ENCODE measurements at places on chromosomes 2 and 18. TPM values are rescaled to one million over a fixed set of nuclear protein-coding genes. Genes with fewer than 3 reads are reported as not detected.

The SKA1 gene
- total RNA-seq, result 42.9 TPM

The IL37 gene
- not detected for total RNA-seq

The ASXL2 gene
- total RNA-seq, result 28.5 TPM

The MC5R gene
- total RNA-seq, result not detected

The GKN1 gene
- not detected for total RNA-seq

The PLEKHA3 gene
- total RNA-seq, result 17.9 TPM
